Esophagus muscularis mucosa (tissue), 4 donors: ENCODE measurements at places on chromosomes 4 and X. TPM values are rescaled to one million over a fixed set of nuclear protein-coding genes. Genes with fewer than 3 reads are reported as not detected.

DNA sequence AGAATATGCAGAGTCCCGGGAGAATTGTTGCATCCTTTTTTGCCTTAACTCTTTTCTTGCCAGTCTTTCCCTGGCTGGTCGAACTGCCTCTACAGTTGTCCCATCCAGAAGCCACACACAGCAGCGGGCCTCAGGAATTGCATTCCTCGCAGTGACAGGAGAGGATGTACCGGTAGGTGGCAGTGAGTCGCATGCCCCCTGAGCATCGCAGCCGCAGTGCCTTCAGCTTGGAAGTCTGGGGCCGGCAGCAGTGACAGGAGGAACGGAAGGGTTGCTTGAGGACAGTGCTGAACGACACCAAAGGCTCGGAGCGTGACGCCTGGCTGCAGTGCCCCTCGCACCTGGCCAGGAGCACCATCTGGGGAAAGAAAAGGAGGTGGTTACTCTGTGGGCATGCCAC is 23.5 kb downstream of the NDP start:
- no peaks in the 10 kb centered on the region for H3K36me3 ChIP-seq
- H3K27ac ChIP-seq = no peak overlapping the region
- DNase-seq = no peak

The PNPLA4 gene
- total RNA-seq = 19.1 TPM

The RIPPLY1 gene
- not detected for total RNA-seq

GRCh38 chr4:147194604-147195003 is 248.9 kb upstream of the TTC29 start:
- DNase-seq = no peak
- H3K36me3 ChIP-seq = no peaks in the 10 kb centered on the region
- no peak overlapping the region for H3K27ac ChIP-seq
- no peaks in the 10 kb centered on the region for H3K27me3 ChIP-seq
- H3K4me3 ChIP-seq = no peak overlapping the region

GRCh38 chr4:6179362-6179761 is 21.0 kb downstream of the JAKMIP1 start:
- no peak overlapping the region for H3K27ac ChIP-seq
- H3K36me3 ChIP-seq = no peaks in the 10 kb centered on the region
- peaks cover 32% of the 10 kb centered on the region for H3K27me3 ChIP-seq
- no peak for DNase-seq
- no peaks in the 10 kb centered on the region for H3K4me1 ChIP-seq
- no peak overlapping the region for H3K4me3 ChIP-seq

DNA sequence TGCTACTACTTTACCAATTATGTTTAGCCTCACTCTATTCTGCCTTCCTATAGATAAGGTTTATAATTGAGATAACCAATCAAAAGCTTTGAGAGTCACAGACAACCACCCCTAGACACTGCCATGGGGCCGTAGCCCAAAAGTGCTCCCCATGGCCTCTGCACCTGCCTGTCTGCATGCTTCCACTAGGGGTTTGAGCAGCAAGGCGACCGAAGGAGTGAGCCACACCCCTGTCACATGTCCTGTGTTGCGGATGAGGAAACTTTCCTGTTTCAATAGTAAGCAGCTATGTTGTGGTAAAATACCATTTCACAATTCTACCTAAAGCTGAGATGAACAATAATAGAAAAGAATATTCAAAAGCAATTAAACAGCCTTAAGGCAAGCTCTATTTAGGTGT is 856.0 kb upstream of the FRG1 start:
- H3K4me3 ChIP-seq = no peak overlapping the region
- H3K4me1 ChIP-seq = no peaks in the 10 kb centered on the region
- H3K36me3 ChIP-seq = no peaks in the 10 kb centered on the region
- H3K27me3 ChIP-seq = no peaks in the 10 kb centered on the region
- no peak for DNase-seq
- no peak overlapping the region for H3K27ac ChIP-seq

GRCh38 chr4:156884183-156884582 is 87.4 kb downstream of the PDGFC start:
- H3K27me3 ChIP-seq = no peaks in the 10 kb centered on the region
- H3K4me3 ChIP-seq = no peak overlapping the region
- H3K36me3 ChIP-seq = no peaks in the 10 kb centered on the region
- peaks cover 3% of the 10 kb centered on the region for H3K4me1 ChIP-seq

GRCh38 chr4:39719804-39720580 is 22.1 kb downstream of the UBE2K start:
- H3K27ac ChIP-seq = no peak overlapping the region
- H3K4me1 ChIP-seq = peaks cover 12% of the 10 kb centered on the region
- no peak for DNase-seq
- no peaks in the 10 kb centered on the region for H3K36me3 ChIP-seq
- no peaks in the 10 kb centered on the region for H3K27me3 ChIP-seq

The FAM184B gene
- not detected for total RNA-seq

DNA sequence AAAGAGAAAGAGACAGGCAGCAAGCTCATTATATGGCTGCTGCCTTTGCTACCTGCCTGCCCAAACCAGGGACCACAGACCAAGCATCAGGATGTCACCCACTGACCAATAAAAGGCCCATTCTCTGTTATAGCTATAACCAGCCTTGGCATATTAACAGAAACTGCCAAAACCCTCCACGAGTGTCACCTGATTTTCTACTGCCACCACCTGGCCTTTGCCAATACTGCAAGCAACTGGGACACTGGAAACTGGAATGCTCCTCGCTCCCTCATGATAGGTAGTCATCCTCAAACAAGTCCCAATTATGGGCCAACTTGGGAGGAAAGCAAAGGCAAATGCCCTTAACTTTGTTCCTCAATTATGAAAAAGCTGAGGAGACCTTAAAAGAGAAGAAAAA is 76.0 kb downstream of the SPIN4 start:
- H3K36me3 ChIP-seq = no peaks in the 10 kb centered on the region
- no peaks in the 10 kb centered on the region for H3K4me1 ChIP-seq
- no peak overlapping the region for H3K27ac ChIP-seq
- no peak overlapping the region for H3K4me3 ChIP-seq
- DNase-seq = no peak
- H3K27me3 ChIP-seq = no peaks in the 10 kb centered on the region

The PROM1 gene
- 3.3 TPM for total RNA-seq

- H3K4me3 ChIP-seq = no peak overlapping the region
- no peaks in the 10 kb centered on the region for H3K27me3 ChIP-seq
- no peak overlapping the region for H3K27ac ChIP-seq
- DNase-seq = no peak
Observed at GRCh38 chr4:2047781-2048581, 11.1 kb upstream of the NAT8L start.

The FGFBP2 gene
- 6.2 TPM for total RNA-seq

GRCh38 chr4:98470366-98470765 is 188.0 kb downstream of the TSPAN5 start:
- no peak overlapping the region for H3K27ac ChIP-seq
- no peak overlapping the region for H3K4me3 ChIP-seq
- H3K4me1 ChIP-seq = peaks cover 16% of the 10 kb centered on the region
- no peaks in the 10 kb centered on the region for H3K27me3 ChIP-seq

The PWWP3B gene
- total RNA-seq = 0.23 TPM

GRCh38 chrX:45952030-45952429 is 593.2 kb downstream of the ZNF674 start:
- H3K4me1 ChIP-seq = no peaks in the 10 kb centered on the region
- no peaks in the 10 kb centered on the region for H3K27me3 ChIP-seq
- no peaks in the 10 kb centered on the region for H3K36me3 ChIP-seq
- no peak overlapping the region for H3K4me3 ChIP-seq
- no peak for DNase-seq
- H3K27ac ChIP-seq = no peak overlapping the region

DNA sequence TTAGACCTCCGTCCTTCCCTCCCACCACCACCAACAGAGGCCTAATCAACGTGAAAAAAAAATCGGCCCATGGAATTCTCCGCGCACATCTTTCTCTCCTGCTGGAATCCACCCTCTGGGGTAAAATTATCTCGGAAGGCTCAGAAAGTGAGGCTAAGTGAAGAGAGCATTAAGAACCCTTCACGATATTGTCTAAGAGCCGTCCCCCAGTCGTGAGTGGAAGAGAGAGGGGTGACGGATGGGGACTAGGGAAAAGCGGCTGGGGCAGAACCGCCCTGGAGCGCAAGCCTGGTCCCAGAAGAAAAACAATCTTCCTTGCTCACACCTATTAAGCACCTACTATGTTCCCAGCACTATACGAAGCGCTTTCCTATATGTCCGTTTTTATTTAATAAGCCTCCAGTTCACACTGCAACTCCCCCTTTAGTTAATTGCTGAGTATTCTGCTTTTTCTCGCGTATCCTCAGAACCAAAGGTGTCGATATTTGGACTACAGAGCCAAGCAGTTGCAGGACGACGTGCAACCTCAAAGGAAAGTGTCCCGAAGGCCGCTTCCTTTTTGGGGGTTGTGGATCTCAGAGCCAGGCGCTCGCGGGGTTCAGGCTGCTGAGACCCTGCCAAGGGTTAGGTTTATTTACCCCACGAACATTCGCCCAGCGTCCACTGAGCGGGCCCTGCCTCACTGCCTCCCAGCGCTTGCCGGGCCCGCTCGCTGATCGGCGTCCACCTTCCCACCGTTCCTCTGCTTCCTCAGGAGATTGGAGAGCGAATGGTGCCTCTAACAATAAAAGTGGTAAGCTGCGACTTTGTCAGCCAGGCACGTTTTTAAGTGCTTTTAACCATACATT is 889 bp downstream of the MGARP start:
- DNase-seq = no peak
- peaks cover 17% of the 10 kb centered on the region for H3K4me1 ChIP-seq
- no peaks in the 10 kb centered on the region for H3K36me3 ChIP-seq
- H3K4me3 ChIP-seq = peak overlapping the region; percentile 62
- no peaks in the 10 kb centered on the region for H3K27me3 ChIP-seq

DNA sequence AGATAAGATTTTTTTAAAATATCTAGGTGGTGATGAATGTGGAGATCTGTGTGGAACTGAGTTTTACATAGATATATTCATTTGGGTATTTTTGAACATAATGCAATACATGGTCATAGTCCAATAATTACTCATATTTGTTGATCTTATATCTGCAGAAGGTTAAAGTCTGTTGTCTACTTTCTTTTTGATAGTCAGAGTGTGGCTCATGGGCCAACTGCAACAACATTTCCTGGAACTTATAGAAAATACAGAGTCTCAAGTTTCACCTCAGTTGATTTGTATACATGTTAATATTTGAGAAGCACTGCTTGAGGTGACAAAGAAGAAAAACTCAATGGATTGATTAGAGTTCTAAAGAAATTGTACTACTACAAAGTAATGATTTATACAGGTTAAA is 408.4 kb downstream of the ARAP2 start:
- H3K4me1 ChIP-seq = no peaks in the 10 kb centered on the region
- no peaks in the 10 kb centered on the region for H3K27me3 ChIP-seq
- H3K36me3 ChIP-seq = no peaks in the 10 kb centered on the region
- no peak overlapping the region for H3K4me3 ChIP-seq
- no peak for DNase-seq
- no peak overlapping the region for H3K27ac ChIP-seq

DNA sequence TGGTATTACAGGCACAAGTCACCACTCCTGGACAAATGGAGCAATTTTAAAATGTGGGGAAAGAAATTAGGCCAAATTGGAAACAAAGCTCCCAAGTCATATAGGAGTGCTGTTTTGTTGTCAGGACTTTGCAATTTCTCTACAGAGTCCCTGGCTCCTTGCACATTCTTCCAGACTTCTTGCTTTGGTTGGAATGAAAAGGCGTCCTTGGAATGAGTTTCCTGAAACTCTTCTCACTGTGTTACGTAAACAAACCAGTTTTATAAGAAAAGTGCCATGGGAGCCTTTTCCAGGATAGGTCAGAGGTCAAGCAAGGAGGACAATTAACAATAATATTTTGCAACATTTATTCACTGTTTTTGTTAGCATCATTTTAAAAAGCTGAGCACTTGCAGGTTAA is 32.4 kb upstream of the KIT start:
- no peaks in the 10 kb centered on the region for H3K27me3 ChIP-seq
- DNase-seq = no peak
- H3K27ac ChIP-seq = no peak overlapping the region
- no peaks in the 10 kb centered on the region for H3K36me3 ChIP-seq

DNA sequence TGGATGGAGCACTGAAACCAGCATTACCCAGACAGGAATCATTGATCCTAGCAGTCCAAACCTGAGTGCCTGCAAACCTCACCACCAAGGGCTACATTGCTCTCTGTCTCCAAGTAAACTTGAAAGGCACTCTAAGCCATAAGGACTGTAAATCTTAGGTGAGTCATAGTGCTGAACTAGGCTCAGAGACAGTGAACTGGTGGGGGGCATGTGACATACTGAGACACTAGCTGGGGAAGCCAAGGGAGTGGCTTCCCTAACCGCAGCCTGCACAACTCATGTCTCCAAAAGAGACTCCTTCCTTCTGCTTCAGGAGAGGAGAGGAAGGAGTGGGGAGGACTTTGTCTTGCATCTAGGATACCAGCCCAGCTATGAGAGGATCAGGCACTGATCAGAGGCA is 235.5 kb upstream of the ACTRT1 start:
- no peak for DNase-seq
- H3K36me3 ChIP-seq = no peaks in the 10 kb centered on the region
- no peak overlapping the region for H3K4me3 ChIP-seq
- H3K27me3 ChIP-seq = no peaks in the 10 kb centered on the region

DNA sequence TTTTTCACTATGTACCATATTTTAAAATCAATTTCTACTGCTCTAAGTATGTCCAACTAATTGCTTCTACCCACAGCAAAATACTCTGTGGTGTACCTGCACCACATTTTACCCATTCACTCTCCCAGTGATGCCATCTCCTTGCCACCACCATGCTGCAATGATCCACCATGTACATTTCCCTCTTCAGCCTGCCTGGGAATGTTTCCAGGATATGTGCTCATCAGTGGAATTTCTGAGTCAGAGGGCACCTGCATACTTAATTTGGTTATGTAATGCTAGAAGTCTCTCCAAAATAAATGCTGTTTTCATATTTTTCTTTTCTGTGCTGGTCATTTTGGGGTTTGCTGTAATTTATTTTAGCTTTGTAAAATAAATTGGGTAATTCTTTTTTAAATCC is 33.2 kb upstream of the OCIAD2 start:
- no peaks in the 10 kb centered on the region for H3K27me3 ChIP-seq
- no peaks in the 10 kb centered on the region for H3K4me1 ChIP-seq
- H3K4me3 ChIP-seq = no peak overlapping the region
- no peak for DNase-seq

DNA sequence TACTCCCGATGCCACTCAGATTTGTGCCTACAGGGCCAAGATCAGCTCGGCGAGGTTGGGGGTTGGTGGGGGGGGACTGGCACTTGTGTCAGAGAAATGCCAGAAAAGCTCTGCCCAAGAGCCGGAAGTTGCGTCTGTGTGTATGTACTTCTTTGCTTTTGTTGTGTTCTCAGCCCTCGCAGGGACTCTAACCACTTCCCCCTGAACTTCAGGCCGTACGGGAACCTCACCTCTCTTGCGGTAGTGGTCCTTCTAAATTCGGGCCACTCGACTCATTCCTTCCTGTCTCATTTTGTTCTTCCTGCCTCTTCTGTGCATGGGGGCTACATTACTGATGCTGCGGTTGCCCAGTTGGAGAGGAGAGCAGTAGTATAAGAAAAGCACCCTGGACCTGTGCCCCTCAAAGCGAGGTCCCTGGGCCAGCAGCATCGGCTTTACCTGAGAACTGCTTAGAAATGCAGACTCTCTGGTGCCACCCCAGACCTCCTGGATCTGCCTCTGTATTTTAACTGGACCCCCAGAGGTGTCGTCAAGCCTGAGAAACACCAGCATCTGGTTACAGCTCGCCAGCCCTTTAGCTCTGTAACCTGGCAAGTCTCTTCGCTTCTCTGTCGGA is 146.3 kb upstream of the RPS6KA3 start:
- DNase-seq = no peak
- H3K36me3 ChIP-seq = no peaks in the 10 kb centered on the region
- H3K27me3 ChIP-seq = no peaks in the 10 kb centered on the region
- no peaks in the 10 kb centered on the region for H3K4me1 ChIP-seq
- H3K27ac ChIP-seq = no peak overlapping the region
- no peak overlapping the region for H3K4me3 ChIP-seq
